ENCODE measurements at places on chromosomes 2 and 18.
A peak's percentile ranks its signal among the peaks of the same experiment; 100 is the strongest.

GRCh38 chr2:31322371-31322770 lies 88.4 kb downstream of the EHD3 start:
- no peak for DNase-seq

DNA sequence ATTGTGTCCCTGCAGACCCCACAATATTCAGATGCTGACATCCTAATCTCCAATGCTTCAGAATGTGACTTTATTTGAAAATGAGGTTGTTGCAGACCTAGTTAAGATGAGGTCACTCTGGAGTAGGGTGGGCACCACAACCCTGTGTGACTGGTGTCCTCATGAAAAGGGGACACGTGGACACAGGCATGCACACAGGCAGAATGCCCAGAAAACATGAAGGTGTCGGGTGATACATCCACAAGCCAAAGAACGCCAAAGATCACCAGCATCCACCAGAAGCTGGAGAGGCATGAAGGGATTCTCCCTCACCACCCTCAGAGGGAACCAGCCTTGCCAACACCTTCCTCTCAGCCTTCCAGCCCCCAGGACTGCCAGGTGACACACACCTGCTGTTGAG lies 69.3 kb downstream of the AFF3 start:
- no peak for DNase-seq

GRCh38 chr2:87403893-87404175 lies 344.1 kb upstream of the PLGLB2 start:
- no peak for DNase-seq

- DNase-seq, result no peak
Observed at GRCh38 chr18:37986665-37987064, 421.1 kb upstream of the CELF4 start.

- DNase-seq, result no peak
Observed at GRCh38 chr2:103809941-103810441, 1043.9 kb upstream of the POU3F3 start.

- no peak for DNase-seq
Observed at GRCh38 chr2:46167406-46167805, 129.8 kb upstream of the EPAS1 start.

DNA sequence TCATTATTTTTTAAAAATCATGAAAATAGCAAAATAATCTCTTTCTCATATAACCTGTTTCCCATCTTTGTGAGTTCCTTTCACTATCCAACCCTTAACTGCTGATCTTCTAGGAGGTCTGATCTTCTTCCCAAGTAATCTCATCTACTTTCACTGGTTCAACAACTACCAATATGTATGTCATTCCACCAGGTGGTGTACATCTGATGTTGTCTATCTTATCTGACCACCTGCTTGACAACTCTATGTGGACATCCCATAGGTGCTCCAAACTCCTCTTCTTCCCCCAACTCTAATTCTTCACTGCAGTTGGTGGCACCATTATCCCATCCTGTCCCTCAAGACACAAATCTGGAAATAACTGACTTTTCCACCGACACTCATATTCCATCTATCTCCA lies 62.5 kb downstream of the FAM228A start:
- DNase-seq, result no peak

DNA sequence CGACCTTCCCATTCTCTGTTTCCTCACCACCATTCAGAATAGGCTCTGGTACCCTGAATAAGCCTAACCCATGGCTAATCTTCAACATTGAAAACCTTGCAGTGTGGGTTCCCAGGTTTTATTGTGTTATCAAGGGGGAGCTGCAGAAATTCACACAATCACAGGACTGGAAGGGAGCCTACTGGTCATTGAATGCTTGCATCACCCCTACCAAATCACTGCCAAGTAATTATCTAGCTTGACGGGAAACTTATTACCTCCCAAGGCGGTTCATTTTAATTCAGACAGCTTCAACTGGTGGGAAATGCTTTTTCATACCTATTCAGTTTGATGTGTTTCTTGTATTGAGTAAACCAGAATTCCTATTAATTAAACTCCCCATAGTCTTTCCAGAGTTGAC lies 33.6 kb upstream of the EFEMP1 start:
- DNase-seq, result no peak

DNA sequence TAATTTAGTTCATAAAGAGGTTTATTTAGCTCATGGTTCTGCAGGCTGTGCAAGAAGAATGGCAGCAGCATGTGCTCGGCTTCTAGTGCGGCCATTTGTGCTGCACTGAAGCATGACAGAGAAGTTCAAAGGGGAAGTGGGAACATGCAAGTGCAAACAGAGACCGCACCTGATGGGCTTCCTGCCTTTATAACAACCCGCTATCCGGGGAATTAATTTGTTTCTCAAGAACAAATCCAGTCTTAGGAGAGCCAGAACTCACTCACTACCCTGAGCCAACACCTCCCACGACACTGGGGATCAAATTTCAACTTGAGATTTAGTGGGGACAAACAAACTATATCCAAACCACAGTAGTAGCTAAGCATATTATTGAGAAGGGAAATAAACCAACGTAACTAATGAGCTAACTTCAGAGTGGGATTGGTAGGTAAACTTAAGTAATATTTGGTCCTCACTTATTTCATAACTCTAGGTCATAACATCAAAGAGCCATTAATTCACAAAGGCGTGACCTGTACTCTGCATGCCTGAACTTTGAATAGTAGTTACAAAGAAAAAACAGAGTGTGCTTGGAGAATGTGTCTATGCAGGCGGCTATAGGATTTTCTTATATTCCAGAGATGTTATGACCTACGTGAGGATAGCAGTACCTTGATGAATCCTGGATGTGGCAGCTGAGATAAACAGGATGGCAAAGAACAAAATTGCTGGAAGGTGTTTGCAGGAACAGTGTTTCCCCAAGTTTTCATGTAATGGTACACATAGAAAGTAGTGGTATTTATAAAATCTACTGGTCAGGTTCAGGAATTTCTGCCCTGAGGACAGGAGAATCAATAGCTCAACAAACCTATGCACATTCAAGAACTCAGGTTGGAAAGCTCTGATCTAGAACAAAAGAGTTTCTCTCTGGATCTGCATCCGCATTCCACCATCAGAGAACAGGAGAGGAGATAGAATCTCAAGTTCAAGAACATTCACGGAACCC lies 845.9 kb upstream of the ID2 start:
- DNase-seq, result no peak

GRCh38 chr2:102975996-102976975 lies 214.5 kb downstream of the TMEM182 start:
- DNase-seq, result no peak

DNA sequence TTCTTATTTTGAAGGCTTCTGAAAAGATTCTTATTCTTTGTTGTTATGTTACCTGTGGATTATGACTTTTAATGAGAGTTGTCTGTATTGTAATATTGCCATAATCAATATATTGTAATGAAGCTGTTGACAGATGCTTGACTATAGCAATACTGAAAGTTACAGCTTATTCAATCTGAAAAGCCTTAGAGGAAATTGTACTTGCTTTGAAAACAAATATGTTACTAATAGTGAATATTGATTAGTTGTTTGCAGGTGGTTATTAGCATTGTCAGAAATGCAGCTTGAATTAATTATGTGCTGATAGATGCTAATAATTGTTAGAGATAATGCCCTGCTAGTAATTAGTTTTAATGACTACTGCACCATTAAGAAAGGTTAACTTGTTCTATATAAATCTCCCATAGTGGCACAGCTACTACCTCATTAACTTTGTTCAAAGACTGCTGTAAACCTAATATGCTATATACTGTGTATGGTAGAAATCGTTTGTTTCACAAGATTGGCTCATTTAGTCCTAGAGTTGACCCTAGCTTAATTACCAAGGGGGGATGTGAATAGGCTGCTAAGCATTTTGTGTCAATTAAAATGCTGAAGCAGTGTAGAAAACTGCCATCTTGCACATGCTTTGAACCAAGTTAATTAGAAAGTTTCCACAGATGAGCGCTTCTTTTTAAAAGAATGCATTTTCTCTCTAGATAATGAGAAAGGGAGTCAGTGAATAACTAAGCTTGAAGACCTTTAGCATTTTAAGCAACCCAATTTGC lies 30.5 kb downstream of the SLC39A10 start:
- DNase-seq, result no peak

- peak; percentile 91 for DNase-seq
Observed at GRCh38 chr2:25878361-25879132, at the start of gene ASXL2. ASXL2 (minus strand) TSS chr2:25878487; CDS start chr2:25878222, 265 bp downstream.

GRCh38 chr2:60633615-60634014 lies 80.2 kb upstream of the BCL11A start:
- DNase-seq, result no peak

GRCh38 chr18:36372903-36373311 lies 75.4 kb downstream of the FHOD3 start:
- DNase-seq, result no peak

- DNase-seq, result no peak
Observed at GRCh38 chr2:118110991-118111390, 22.7 kb downstream of the INSIG2 start.

- DNase-seq, result no peak
Observed at GRCh38 chr2:64685430-64685829, 31.7 kb upstream of the SERTAD2 start.

GRCh38 chr2:49002750-49003149 lies 151.6 kb downstream of the FSHR start:
- no peak for DNase-seq

- no peak for DNase-seq
Observed at GRCh38 chr18:63376538-63376937, 9.5 kb upstream of the KDSR start.

DNA sequence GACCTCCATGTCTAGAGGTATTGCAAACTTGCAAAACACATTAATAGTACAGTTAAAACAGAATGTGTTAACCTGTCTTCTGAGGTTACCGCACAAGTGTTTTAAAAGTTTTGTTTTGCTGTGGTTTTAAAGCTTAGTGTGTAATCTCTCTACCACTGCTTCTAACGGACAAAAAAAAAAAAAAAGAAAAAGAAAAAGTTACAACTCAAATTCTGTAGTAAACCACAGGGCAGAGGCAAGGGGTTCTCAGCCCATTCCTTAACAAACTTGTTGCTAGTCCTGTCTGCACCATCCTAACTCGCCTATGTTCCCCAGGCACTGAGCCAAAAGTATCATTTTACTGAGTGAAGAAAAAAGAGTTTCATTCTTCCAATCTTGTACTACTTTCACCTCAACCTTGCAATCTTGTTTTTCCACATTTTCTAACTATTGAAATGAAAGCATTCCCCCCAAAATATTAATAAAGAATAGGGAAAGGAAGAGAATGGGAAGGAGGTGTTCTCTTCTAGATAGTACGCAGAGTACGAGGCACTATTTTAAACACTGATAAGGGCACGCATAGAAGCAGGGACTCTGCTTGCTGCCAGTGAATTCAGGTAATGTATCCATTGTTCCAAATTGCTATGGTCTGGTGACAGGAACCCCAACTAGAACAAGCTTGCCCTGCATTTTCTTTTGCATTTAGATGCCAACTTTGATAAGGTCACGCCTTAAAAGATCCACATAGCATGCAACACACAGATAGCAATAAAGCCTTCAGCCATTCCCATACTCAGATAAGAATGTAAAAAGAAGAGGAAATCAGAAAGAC lies 47.1 kb downstream of the IKZF2 start:
- DNase-seq, result no peak

- DNase-seq, result no peak
Observed at GRCh38 chr2:233928594-233929351, 11.6 kb downstream of the TRPM8 start.

GRCh38 chr2:17814601-17815000 lies 1.7 kb upstream of the MSGN1 start:
- no peak for DNase-seq

- DNase-seq, result no peak
Observed at GRCh38 chr2:127407661-127408003, 10.6 kb upstream of the PROC start.

GRCh38 chr2:130842770-130843169 lies 6.1 kb downstream of the ARHGEF4 start:
- no peak for DNase-seq

DNA sequence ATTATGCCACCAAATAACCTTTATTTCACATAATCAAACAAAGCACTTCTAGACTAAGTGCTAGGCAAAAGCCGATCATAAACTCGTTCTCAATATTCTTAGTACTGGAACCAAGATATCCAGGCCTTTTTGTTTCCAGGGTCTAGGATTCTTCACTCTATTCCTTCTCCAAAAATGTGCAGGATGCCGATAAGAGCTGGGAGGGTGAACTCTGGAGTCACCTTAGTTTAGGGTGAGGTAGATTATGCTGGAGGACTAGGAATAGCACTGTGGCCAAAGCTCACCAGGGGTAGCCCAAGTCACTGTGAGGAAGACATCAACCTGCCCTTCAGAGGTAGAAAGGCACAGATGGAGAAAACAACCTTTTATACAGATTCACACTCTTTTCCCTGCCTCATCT lies 37.3 kb downstream of the LONRF2 start:
- DNase-seq, result no peak

GRCh38 chr2:213145715-213146242 lies 5.6 kb downstream of the IKZF2 start:
- no peak for DNase-seq

DNA sequence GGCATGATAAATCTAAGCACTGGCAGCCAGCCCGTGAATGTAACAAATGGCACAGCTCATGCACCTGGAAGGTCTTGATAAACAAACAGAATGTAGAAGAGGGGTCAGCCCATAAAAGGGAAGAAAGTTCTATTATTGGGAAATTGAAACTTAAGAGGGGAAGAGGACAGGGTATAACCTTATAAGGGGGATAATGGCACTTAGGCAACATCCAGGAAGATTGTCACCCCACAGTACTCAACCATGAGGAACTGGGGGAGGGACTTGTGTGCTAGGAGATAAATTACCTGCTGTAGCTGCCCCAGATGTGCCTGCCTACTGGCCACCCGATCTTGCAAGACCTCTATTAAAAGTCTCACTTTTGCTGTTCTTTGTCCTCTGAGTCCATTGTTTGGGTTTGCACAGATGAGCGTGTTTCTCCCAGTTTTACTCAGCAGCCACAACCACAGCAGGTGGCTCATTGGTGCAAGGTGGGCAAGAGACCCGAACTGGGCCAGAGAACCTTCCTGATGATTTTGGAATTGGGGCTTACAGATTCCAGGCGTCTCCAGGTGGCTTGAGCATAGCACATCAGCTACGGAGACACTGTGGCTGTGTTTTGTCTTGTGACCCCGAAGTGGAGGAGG lies 79.0 kb upstream of the TAF1B start:
- DNase-seq, result no peak

- DNase-seq, result no peak
Observed at GRCh38 chr2:85853499-85854165, 35.2 kb downstream of the ST3GAL5 start.
